ENCODE measurements at places on chromosomes 3 and 15.

DNA sequence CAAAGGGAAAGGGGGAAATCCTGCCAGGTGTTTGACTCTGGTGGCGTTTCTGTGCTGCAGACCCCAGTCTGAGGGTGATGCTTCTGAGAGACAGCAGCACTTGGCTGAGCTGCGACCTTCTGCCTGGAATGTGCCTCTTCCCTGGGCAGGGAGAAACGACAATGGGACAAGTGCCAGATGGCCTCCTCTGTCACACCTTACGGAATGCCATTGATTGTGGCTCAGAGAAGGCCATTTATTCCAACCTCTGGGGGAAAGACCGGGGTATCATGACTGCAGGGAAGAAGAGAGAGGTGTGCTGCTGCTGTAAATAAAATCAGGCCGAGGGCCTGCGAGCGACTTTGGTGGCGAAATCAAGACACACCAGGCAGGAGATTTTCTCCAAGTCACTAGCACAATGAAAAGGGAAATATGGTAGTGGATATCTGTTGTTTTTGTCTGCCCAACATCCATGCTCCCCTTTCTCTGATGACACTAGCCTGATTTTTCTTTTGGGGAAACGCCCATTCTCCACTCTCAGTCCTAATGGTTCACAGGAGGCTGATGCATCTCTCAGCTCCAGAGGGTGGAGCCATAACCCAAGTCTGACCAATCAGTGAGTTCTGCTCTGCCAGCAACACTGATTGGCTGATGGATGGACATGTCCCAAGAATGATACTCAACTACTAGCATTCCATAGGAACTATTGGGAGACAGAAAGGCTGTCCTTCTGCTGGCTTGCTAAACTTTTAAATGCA, 336.1 kb downstream of the FOXP1 start:
- DNase-seq: no peak

DNA sequence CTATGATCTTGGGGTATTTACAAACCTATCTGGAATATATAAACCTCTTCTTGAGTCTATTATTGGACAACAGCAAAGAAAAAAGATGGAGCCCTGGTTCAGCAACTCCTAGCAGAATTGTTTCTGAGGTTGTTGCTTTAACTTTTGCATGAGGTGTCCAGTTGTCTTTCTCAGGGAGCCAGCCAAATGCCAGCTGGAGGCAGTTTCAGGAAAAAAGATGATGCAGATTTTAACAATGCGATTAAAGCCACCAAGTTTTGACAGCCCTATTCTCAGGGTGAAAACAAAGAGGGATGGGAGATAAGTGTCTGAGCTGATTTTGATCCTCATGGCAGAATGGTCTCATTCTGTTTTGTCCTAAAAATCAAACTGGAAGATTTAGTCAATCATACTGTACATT, 181.6 kb upstream of the RASGRP1 start:
- DNase-seq: no peak

DNA sequence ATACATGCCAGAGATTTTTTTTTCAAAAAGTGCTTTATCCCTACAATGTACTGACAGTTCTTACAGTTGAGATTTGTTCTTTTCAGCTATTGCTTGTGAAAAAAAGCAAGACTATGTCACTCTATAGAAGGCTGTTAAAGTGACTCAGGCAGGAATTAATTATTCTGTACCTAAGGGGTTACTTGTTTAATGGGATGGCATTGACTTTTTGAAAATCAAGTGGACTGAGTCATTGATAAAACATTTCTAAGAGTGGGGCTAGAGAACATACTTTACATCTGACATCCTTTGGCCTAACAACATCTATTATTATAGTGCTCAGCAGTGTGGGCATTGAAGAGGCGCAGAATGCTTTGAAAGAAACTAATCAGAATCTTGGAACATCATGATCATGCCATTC, 34.3 kb downstream of the INTS14 start:
- no peak for DNase-seq

DNA sequence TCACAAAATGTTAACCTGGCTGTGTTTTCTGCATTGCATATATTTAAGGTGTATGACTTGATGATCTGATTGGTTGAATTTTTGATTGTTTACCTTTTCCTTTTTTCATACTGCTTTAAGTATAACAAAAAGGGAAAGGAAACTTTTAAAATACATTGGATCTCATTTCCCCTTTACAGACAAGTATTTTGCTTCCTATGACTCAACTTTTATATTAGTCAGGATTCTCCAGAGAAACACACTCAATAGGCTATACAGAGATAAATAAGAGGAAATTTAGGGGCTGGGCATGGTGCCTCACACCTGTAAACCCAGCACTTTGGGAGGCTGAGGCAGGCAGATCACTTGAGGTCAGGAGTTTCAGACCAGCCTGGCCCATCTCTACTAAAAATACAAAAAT, 205.8 kb downstream of the TJP1 start:
- DNase-seq: no peak

- DNase-seq: no peak
These were observed 371 bp upstream of the CLSTN2 start for GRCh38 chr3:139934613-139935015.

- DNase-seq: no peak
These were observed 44.6 kb upstream of the GOLGA6B start for GRCh38 chr15:72609862-72610261.

DNA sequence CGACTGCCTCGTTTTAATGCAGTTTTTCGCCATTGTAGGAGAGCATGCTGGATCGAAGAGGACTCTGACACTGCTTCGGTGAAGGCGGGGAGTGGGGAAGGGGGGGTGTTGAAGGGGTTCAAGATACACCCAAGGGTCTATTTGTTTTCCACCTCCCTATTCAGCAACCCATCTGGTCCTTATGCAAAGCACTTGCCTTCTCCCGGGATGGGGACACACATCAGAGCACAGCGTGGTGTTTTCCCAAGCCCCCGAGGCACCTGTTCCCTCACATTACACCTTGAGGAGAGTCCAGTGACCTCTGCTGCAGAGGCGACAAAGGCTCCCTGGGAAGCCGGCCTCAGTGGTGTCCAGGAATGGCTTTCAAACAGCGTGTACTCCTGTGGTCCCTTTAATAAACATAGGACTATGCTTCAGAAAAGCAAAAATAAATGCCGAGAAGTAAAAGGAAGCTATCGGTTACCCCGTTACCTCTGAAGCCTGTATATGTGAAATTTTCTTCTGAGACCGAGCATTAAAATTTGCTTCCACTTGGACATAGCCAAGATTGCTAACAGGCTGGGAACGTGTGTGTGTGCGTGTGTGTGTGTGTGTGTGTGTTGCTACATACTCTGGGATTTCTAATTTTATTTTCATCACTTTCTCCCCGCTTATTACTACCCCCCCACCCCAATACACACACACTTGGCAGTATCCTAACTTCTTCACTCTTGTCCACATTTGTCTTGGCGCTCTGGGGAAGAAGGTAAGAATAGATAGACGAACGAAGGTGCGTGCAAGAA, 53.2 kb downstream of the CCDC54 start:
- no peak for DNase-seq

DNA sequence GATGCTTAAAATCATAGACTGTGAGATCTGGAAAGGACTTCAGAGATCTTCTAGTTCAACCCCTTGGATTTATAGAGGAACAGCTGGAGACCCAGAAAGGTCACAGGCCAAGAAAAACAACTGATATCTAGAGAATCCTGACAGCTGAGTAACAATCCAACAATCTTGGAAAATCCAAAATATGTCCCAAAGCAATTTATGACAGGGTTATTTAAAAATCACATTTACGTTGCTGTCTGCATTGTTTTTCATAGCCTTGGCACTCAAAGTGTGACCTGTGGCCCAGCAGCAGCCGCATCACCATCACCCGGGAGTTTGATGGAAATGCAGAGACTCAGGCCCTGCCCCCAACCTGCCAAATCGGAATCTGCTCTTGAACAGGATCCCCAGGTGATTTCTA, 78.8 kb downstream of the FBN1 start:
- DNase-seq: peak; percentile 62
